Right kidney (tissue), 9 donors: ENCODE measurements at places on chromosomes 12 and 14.

DNA sequence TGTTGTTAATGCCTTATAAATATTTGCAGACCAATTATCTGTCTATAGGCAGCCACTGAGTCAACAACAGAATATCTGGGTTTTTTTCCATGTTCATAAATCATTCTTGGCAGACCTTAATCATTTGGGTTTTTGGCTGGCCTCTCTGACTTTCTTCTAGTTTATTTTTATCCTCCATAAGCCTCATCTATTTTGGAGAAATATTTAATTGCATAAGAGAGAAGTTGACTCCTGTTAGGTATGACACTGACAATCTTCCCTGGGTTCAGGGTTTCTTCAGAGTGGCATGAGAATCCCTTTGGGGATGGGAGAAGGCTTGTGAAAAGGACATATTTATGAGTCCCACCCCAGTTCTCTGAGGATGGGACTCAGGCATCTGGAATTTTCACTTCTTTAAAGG, 299.8 kb downstream of the NRXN3 start:
- no peak for DNase-seq

DNA sequence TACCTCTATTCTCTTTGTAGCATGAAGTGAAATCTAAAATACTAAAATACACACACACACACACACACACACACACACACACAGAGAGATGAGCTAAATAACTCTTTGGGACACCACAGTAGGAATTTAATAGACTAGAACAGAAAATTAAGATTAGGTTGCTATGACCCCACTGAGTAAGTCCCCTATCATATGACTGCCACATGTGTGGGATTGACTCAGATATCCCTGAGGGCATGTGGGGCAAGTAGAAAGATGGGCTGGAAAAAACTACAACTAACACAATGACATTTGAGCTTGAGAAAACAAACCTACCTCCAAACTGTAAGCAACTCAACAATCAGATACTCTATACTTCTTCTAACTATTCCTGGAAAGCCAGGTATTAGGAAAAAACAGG, 27.0 kb downstream of the SLC25A21 start:
- no peak for DNase-seq

GRCh38 chr12:25686351-25686750, 133.3 kb upstream of the LMNTD1 start:
- DNase-seq = no peak

GRCh38 chr14:31726337-31726736, 165.1 kb downstream of the NUBPL start:
- no peak for DNase-seq

DNA sequence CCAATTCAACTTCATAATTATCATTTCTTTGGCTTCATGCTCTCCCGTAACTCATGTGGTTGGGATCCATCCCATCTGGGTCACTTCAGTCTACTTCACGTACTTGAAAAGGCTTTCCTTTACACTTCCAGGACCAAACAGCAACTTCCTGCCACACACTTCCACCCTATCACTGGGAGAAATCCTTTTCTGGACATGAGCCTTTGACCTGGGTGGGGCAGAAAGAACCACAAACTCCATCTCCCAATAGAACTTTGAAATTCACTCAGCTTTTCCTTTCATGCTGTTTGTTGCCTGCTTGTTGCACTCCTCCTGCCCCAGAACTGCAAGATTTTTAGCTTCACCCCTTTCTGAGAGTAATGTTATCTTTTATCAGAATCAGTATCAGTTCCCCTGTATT, 18.4 kb upstream of the GALNT16 start:
- no peak for DNase-seq

- no peak for DNase-seq
These were observed 1.3 kb downstream of the AP1G2 start for GRCh38 chr14:23566112-23566777.
